CD14-positive monocyte (primary cell): ENCODE measurements at places on chromosomes 4 and X. TPM values are rescaled to one million over a fixed set of nuclear protein-coding genes. Genes with fewer than 3 reads are reported as not detected.

DNA sequence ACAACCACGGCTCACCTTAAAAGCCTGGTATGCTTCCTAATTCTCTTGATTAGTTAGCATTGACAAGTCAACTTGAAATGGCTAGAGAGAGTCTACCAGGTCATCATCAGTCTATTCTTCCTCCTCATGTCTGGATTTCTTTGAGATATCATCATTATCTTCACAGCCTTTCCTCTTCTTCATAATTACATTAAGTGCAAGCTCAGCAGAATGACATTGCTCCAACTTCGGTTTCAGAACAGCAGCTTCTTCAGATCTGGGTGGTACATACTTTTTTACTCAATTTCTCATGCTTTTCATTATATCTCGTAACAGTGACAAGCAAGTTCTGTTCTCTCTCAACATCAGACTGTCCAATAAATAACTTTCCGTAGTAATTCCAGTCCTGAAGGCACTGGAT lies 337.5 kb upstream of the TENM3 start:
- H3K4me3 ChIP-seq: no peak overlapping the region
- no peaks in the 10 kb centered on the region for H3K4me1 ChIP-seq
- no peak overlapping the region for H3K27ac ChIP-seq
- no peaks in the 10 kb centered on the region for H3K27me3 ChIP-seq
- DNase-seq: no peak
- no peaks in the 10 kb centered on the region for H3K36me3 ChIP-seq

GRCh38 chr4:26022346-26023202 lies 108.6 kb downstream of the SMIM20 start:
- peaks cover 10% of the 10 kb centered on the region for H3K27me3 ChIP-seq
- no peaks in the 10 kb centered on the region for H3K36me3 ChIP-seq
- DNase-seq: no peak
- no peaks in the 10 kb centered on the region for H3K4me1 ChIP-seq

GRCh38 chr4:178296669-178297068 lies 854.4 kb upstream of the AGA start:
- no peaks in the 10 kb centered on the region for H3K27me3 ChIP-seq
- H3K4me1 ChIP-seq: no peaks in the 10 kb centered on the region
- no peaks in the 10 kb centered on the region for H3K36me3 ChIP-seq
- DNase-seq: no peak

The ADGRG2 gene
- not detected for polyA plus RNA-seq

The WDR17 gene
- 1.1 TPM for polyA plus RNA-seq

GRCh38 chrX:54992911-54993622 lies 921 bp downstream of the PFKFB1 start:
- no peaks in the 10 kb centered on the region for H3K36me3 ChIP-seq
- no peak for DNase-seq
- H3K4me3 ChIP-seq: no peak overlapping the region
